Hematopoietic multipotent progenitor cell treated with erythropoietin and hydrocortisone succinate and interleukin-3 and kit ligand, for 15 days (in vitro differentiated cells): ENCODE measurements at places on chromosomes 16 and 17.

- DNase-seq: no peak
Observed at GRCh38 chr17:55434721-55435120, 13.1 kb upstream of the MMD start.

- DNase-seq: no peak
Observed at GRCh38 chr17:46783031-46783593, 35.4 kb downstream of the WNT3 start.

DNA sequence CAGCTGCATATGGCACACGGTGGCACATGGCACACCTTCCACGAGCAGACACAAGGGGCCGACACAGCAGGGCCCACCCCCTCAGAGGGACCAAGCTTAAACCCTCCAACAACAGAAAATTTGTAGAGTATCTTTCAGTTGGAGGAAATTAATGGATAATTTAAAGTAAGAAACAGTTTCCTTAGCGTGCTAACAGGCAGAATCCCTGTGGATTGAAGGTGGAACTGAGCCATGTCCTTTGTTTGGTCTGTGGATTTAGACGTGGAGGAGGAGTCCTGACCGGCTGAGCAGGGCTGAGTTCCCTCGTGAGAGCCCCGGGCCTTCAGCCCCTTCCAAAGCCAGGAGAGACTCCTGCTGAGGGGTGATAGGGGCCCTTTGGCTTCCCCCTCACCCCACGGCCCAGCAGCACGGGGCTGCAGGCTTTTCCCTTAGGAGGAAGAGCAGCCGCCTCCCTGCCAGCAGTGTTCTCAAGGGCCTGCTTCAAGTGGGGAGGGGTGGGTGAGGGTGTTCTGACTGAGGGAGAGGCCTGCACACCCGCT lies 1.4 kb upstream of the CYB561 start:
- DNase-seq: no peak

GRCh38 chr17:73007407-73007806 lies 85.1 kb downstream of the SLC39A11 start:
- no peak for DNase-seq

DNA sequence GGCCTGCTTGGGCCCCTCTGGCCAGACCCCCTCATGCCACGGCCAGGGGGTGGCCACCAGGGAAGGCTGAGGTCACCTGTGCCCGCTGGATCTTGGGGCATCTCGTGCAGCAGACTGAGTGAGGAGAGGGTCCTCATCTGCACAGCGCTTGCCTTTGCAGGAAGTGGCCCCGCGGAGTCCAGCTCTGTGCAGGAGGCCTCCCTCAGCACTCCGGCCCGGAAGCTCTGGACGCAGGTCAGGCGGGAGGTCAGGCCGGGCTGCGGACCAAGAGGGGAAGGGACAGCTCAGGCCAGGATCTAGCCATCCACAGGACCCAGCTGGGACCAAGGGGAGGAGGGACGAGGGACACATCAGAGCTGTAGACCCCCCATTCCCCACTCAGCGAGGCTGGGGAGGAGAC lies 72.4 kb downstream of the LITAF start:
- no peak for DNase-seq

DNA sequence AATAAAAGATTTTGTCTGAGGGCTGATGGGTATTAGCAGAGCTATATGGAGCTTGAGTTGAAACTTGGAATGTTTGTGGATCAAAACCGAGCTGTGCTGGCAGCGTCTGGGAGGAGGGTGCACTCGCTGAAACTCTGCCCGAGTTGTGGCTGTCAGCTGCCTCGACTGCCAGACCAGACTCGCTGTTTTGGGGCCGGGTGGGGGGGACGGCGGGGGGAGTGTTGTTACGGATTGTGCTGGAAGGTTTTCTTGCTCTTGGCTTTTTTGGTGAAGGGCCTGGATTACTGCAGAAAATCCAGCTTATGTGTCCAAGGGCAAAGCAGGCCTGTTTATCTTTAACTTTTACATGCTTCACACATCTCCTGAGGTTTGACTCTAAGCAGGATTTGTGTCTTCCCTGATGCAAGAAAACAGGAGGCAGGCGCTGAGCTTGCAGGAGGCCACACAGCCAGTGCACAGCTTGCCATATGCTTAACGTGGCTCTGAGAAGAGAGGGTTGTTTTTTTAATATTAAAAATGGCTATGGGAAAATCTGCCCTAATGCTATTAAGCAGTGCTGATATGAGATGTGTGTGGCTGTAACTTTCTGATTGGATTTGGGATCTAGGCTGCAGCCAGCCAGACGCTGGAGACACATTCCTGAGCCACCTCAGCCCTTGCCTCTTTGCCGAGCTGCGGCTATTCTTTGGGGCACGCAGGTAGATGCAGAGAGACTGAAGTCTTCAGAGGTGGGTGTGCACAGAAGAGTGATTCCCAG lies 20.5 kb upstream of the RPTOR start:
- DNase-seq: no peak

DNA sequence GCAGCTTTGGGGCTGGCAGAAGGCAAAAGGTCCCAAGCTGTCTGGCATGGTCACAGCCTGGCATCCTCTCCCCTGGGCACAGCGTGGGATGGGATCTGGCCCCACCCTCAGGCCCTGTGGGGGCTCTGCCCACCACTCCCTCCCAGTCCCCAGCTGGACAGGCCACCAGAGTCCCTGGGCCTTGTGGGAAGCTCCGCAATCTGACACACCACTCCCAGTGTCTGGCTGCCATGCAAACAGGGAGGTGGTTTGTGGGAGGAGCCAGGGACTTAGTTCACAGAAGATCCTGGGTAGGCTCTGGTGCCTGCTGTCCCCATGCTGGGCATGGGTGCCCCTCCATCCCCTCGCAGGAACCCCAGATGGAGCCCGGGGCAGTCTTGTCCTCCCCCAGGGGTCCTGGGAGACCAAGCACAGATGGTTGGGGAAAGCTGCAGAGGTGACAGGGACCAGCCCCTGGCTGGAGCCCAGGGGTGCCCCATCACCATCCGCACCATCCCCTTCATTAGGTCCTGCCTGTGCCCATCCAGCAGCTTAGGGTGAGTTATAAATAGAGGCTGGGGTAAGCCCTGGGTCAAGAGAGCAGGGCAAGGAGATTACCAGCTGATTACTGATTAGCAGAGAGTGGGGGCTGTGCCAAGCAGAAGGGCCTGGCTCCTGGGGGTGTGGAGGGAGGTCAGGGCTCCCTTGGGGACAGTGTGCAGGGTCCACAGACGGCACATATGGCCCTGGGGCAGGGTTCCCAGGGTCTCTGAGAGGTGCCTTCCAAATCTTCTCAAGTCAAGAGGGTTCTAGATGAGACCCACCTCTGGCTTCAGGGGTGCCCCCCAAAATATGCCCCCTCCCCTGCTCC lies 6.2 kb downstream of the FSCN2 start:
- DNase-seq: no peak

DNA sequence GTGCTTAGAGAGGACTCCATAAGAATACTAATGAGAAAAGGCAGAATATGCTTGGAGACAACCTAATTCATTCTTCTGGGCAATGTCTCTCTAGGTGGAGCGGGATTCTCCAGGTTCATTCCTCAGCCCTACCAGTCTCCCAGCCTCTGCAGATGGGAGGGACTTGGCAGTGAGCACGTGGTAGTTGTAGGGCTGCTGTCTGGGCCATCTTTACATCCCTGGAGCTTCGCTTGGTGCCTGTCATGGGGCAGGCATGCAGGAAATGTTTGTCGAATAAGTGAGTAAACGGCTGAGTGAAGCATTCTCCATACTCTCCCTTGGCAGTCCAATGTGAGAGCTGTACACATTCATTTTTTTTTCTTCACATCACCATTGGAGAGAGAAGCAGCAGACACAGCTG lies 387.5 kb downstream of the UTP18 start:
- no peak for DNase-seq

DNA sequence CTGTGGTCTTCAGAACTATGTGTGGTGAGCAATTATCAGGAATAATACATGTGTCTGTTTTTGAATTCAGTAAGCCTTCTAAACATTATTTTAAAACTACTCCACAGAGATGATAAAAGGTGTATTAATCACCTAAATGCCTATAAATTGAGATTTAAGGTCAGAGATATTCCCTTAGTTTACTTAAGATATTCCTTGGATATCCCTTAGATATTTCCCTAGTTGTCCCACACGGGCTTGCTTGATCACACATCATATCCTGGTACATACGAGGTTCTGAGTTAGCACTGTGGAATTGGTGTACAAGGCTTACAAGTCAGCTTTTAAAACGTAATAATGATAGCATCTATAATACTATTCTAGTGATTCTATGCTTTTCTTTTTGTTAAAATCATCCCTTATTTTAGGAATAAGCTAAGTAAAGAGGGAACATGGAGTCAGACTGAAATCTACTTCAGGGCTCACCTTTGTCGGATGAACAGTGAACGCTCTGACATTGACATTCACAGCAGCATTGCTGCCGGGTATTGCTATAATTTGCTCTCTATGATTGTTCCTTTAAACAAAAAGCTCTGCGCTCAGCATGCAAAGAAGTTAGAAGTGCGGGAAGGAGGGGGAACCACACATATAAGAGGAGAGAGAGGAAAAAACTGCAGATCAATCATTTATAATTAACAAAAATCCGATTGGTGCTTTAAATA lies 136.5 kb downstream of the SKAP1 start:
- DNase-seq: no peak

- no peak for DNase-seq
Observed at GRCh38 chr17:29838961-29839360, 91.1 kb downstream of the SSH2 start.

GRCh38 chr17:17745476-17746455 lies 64.5 kb downstream of the RAI1 start:
- no peak for DNase-seq

- DNase-seq: peak; percentile 33
Observed at GRCh38 chr16:5615868-5616642, 518.5 kb upstream of the EEF2KMT start.

- no peak for DNase-seq
Observed at GRCh38 chr17:69050999-69051775, 9.5 kb downstream of the ABCA9 start.

DNA sequence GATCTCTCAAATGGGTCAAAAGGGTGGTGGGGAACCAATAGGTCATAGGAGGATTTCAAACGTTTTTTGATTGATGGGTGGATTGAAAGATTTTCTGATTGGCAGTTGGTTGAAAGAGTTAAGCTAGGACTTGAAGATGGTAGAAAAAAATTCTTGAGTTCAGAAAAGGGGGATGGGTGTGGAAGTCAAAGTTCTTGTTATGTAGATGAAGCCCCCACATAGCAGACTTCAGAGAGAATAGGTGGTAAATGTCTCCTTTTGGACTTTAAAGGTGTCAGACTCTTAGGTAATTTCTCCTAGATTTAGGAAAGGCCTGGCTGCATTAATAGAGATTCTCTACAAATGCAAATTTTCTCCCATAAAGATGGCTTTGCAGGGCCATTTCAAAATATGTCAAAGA lies 163.3 kb downstream of the HS3ST4 start:
- DNase-seq: no peak

GRCh38 chr17:34633351-34633750 lies 54.0 kb downstream of the TMEM132E start:
- DNase-seq: no peak

GRCh38 chr17:35022536-35023063 lies 40.9 kb downstream of the RFFL start:
- DNase-seq: no peak

GRCh38 chr16:29862383-29862883 lies 593 bp downstream of the CDIPT start:
- DNase-seq: peak; percentile 30

GRCh38 chr16:82633964-82634600 lies 7.3 kb downstream of the CDH13 start:
- no peak for DNase-seq

DNA sequence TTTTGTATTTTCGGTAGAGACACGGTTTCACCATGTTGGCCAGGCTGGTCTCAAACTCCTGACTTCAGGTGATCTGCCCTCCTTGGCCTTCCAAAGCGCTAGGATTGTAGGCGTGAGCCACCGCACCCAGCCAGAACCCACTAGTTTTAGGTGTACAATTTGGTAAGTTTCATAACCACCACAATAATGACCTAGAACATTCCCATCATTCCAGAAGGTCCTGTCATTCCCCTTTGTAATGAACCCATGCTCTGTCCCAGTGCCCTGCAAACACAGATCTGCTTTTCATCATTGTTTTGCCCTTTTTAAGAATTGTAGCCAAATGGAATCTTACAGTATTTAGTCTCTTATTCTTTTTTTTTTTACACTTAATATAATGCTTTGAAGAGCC lies 35.6 kb upstream of the IRF8 start:
- DNase-seq: no peak
